Activated CD8-positive, alpha-beta T cell treated with anti-CD3 and anti-CD28 coated beads, Interleukin-2, amount 10 ng/mL, durations not matched to agents 7 days and 5 days (primary cell): ENCODE measurements at places on chromosomes 2 and 18. TPM values are rescaled to one million over a fixed set of nuclear protein-coding genes. Genes with fewer than 3 reads are reported as not detected.

The XPO1 gene
- 226 TPM for total RNA-seq

The KCNF1 gene
- total RNA-seq: not detected

The WDR7 gene
- total RNA-seq: 39.7 TPM

DNA sequence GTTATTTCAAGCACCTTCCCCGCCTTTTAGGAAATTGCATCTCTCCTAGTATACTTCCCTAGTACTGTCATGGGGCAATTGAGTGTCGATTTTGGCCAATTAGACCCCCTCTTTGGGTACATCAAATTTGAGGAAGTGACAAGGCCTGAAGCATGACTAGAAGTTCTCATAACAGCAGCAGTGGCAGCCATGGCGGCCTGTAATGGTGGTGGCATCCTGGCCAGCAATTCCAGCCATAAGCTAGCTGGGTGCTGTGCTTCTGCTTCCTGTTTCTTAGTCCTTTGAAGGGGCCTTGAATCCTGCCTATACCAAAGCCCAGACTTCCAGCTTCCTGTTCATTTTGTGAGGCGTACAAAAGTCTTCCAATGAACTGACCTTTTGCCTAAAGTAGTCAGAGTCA, 523.1 kb downstream of the PLCL1 start:
- no peak for DNase-seq
- H3K27me3 ChIP-seq: peaks cover 29% of the 10 kb centered on the region
- peaks cover 28% of the 10 kb centered on the region for H3K4me1 ChIP-seq
- H3K4me3 ChIP-seq: no peak overlapping the region

DNA sequence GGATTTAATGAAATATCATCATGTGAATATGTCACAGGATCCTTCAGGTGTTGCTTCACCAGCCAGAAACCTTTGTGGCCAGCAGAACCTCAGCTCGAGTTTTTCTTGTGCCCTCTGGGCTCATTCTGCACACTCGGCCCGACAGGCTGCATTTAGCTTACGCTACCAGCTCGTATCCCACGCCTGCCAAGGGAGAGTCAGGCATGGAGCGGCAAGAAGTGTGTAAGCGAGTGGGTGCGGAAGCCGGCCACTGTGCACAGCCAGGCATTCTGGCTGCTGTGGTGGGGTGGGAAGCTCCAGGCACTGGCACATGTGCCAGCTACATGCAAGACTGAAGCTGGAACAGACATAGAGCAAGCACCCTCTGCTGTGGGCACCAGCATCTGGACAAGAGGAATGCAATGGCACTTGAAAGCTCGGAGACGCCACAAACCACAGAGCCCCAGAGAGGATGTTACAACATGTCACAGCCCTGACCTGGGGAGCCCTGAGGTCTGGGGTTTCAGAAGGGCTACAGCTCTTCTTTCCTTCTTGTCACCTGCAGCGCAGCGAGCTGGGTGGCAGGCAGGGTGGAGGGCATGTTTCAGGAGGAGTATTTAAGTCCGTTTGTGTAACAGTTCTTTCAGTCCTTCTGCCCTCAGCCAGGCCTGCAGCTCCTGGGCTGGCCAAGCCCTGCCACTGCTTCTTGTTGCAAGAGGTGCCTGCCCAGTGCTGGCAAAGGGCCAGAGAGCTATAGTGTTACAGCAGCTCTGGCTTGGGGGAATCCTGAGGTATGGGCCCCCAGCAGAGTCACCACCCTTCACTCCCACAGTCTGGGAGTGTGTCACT, 257.3 kb upstream of the HNMT start:
- H3K4me1 ChIP-seq: no peaks in the 10 kb centered on the region
- H3K36me3 ChIP-seq: no peaks in the 10 kb centered on the region
- no peak overlapping the region for H3K4me3 ChIP-seq
- no peak overlapping the region for H3K27ac ChIP-seq
- H3K27me3 ChIP-seq: no peaks in the 10 kb centered on the region

DNA sequence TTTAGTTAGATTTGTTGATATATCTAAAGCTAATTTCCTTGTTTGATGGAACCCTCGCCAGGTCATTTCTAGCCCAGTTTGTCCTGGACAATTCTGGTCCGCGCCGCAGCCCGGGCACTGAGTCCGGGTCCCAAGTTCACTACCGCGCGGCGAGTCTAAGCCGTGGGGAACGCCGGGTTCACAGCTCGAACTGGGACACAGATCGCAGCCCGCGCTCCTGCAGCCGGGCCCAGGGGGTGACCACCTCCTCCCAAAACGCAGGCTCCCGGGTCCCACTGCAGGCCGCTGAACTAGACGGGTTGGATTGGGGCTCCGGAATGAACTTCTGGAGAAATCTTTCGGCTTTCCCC, 681 bp downstream of the ACADL start:
- H3K27ac ChIP-seq: no peak overlapping the region
- no peak for DNase-seq
- no peaks in the 10 kb centered on the region for H3K36me3 ChIP-seq
- peaks cover 44% of the 10 kb centered on the region for H3K27me3 ChIP-seq
- peak overlapping the region; percentile 1 for H3K4me3 ChIP-seq
- H3K4me1 ChIP-seq: peaks cover 2% of the 10 kb centered on the region

- no peak overlapping the region for H3K27ac ChIP-seq
- no peaks in the 10 kb centered on the region for H3K36me3 ChIP-seq
- no peak overlapping the region for H3K4me3 ChIP-seq
- H3K27me3 ChIP-seq: no peaks in the 10 kb centered on the region
- no peaks in the 10 kb centered on the region for H3K4me1 ChIP-seq
These were observed 231.1 kb downstream of the GBX2 start for GRCh38 chr2:235937087-235937486.

The REG3G gene
- total RNA-seq: not detected

The UCN gene
- total RNA-seq: 2.2 TPM

The ARHGEF4 gene
- total RNA-seq: 3.3 TPM

DNA sequence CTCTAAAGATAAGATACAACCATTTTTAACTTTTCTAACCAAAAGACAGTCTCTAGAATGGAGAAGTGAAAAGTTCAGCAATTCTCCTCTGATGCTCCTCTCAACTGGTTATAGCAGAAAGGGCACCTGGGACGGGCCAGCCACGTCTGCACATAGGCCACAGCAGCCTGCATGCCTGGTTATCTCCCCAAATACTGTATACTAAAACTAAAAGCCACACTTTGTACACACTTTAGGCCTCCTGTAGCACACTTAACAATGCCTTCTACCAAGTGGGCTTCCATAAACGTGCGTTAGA, 179.1 kb downstream of the ANKRD44 start:
- H3K27ac ChIP-seq: peak overlapping the region; percentile 65
- H3K4me1 ChIP-seq: peaks cover 78% of the 10 kb centered on the region
- H3K27me3 ChIP-seq: no peaks in the 10 kb centered on the region
- no peak overlapping the region for H3K4me3 ChIP-seq

- peaks cover 3% of the 10 kb centered on the region for H3K27me3 ChIP-seq
- no peak for DNase-seq
- H3K4me3 ChIP-seq: no peak overlapping the region
- peak overlapping the region; percentile 21 for H3K27ac ChIP-seq
These were observed 42.0 kb downstream of the TTR start for GRCh38 chr18:31633392-31634330.

The TANC1 gene
- 0.55 TPM for total RNA-seq

GRCh38 chr2:83186105-83186760, 1272.8 kb downstream of the SUCLG1 start:
- H3K4me3 ChIP-seq: no peak overlapping the region
- H3K36me3 ChIP-seq: no peaks in the 10 kb centered on the region
- no peaks in the 10 kb centered on the region for H3K27me3 ChIP-seq
- no peak for DNase-seq
- no peak overlapping the region for H3K27ac ChIP-seq

- no peaks in the 10 kb centered on the region for H3K36me3 ChIP-seq
- H3K4me3 ChIP-seq: peak overlapping the region; percentile 69
- H3K27me3 ChIP-seq: peaks cover 2% of the 10 kb centered on the region
- peak overlapping the region; percentile 37 for H3K27ac ChIP-seq
- H3K4me1 ChIP-seq: no peaks in the 10 kb centered on the region
- peak; percentile 58 for DNase-seq
These were observed 40.4 kb downstream of the TMEM18 start for GRCh38 chr2:636641-637405.

DNA sequence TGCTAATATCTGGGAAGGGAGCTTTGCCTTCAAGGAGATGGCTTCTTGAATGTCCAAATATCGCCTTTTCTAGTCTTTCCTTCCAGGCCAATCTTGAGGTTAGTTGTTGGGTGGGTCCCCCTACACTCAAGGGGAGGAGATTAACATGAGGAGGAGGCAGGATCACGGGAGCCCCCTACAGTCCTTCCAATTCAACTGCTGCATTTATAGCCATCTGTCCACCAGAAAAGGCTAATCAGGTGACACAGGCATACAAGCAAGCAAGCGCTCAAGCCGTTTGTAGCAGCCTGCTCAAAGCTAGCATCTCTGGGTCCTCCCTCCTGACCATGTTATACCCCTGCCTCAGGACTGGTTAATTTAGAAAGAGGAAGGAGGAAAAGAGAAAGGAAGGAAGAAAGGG, 87.6 kb downstream of the MRPS9 start:
- H3K4me1 ChIP-seq: no peaks in the 10 kb centered on the region
- no peaks in the 10 kb centered on the region for H3K27me3 ChIP-seq
- H3K27ac ChIP-seq: no peak overlapping the region
- no peak for DNase-seq

DNA sequence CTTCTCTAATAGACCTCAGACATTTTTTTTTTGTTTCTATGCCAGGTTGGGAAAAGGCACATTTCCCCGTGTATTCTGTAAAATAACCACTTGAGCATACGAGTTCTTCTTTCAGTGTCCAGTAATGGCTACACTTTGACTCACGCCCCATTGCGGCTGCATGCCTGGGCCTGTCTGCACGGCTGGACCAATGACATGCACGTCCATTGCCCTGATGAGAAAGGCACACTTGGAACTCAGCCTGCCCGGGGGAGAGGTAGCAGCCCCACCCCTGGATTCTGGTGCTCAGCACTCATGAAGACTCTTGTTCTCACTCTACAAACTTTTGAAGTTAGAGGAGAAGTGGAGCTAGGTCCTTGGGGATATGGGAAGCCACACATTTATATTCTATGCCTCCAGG, 5.8 kb downstream of the PCARE start:
- H3K4me1 ChIP-seq: no peaks in the 10 kb centered on the region
- H3K27ac ChIP-seq: no peak overlapping the region
- H3K36me3 ChIP-seq: no peaks in the 10 kb centered on the region
- no peaks in the 10 kb centered on the region for H3K27me3 ChIP-seq
- DNase-seq: no peak

GRCh38 chr18:11324956-11325882, 175.8 kb upstream of the PIEZO2 start:
- no peaks in the 10 kb centered on the region for H3K27me3 ChIP-seq
- H3K36me3 ChIP-seq: no peaks in the 10 kb centered on the region
- H3K27ac ChIP-seq: no peak overlapping the region
- no peak overlapping the region for H3K4me3 ChIP-seq
- DNase-seq: no peak

DNA sequence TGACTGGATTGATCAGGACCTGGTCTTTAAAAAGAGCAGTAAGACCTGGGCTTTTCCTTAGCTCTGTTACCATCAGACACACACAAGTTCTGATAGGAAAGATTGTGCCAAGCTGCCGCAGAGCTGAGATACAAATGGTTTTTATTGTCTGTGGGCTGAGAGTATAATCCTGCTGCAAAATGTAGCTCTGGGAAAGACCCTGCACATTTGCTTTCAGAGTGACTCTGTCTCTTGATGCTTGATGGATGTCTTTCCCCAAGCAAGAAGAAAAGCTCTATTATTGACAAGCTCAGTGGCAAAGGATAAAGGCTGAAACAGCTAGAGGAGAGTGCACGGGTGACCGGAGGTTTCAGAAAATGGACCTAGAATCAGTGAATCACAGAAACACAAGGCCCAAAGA, 95.3 kb upstream of the PARD3B start:
- H3K27ac ChIP-seq: no peak overlapping the region
- DNase-seq: no peak
- H3K4me1 ChIP-seq: no peaks in the 10 kb centered on the region
- H3K4me3 ChIP-seq: no peak overlapping the region
- no peaks in the 10 kb centered on the region for H3K36me3 ChIP-seq

DNA sequence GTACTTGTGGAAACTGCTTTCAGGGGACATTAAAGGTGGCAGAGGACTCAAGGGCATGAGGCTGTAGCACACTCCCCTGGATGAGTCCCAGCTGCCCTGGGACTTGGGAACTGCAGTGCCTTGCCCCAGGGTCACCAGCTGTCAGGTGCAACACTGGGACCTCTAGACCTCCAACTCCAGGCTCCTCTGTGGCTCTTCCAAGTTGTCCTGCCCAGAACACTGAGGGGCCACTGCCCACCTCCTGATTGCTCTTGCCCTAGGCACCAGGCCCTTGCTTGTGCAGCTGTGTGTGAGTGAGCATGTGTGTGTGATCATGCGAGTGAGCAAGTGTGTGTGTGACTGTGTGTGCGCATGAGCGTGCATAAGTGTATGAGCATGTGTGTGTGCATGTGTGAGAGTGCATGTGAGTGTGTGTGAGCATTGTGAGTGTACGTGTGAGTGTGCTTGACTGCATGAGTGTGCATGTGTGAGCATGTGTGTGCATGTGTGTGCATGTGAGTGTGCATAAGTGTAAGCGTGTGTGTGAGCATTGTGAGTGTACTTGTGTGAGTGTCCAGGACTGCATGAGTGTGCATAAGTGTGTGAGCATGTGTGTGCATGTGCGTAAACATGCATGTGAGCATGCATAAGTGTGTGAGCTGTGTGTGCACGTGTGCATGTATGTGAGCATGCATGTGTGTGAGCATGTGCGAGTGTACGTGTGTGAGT, 301.5 kb downstream of the NDUFA10 start:
- H3K4me1 ChIP-seq: no peaks in the 10 kb centered on the region
- no peak overlapping the region for H3K27ac ChIP-seq
- no peak for DNase-seq
- no peak overlapping the region for H3K4me3 ChIP-seq

The SCYGR4 gene
- not detected for total RNA-seq

The GKN1 gene
- total RNA-seq: not detected

DNA sequence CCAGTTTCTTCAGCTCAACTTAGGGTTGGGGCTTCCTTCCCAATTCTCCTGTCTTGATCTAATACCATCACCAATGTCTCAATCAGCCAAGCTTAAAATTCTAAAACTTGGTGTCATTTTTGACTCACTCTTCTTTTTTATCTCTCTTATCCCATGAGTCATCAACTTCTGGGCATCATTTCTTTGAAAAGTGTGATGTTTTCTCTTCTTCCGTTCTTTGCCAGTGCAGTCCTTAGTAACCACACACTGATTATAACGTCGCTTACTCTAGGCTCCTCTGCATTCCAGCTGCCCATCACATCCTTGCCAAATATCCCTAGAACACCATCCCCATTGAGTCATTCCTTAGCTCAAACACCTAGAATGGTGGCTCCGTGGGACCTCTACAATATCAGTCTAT, 27.4 kb upstream of the MRO start:
- no peaks in the 10 kb centered on the region for H3K27me3 ChIP-seq
- no peaks in the 10 kb centered on the region for H3K4me1 ChIP-seq
- no peak overlapping the region for H3K27ac ChIP-seq

- no peaks in the 10 kb centered on the region for H3K36me3 ChIP-seq
- no peak overlapping the region for H3K4me3 ChIP-seq
These were observed 109.8 kb upstream of the CHRNA1 start for GRCh38 chr2:174874085-174874484.

The MPV17 gene
- total RNA-seq: 78.0 TPM

GRCh38 chr2:134420259-134420658, 166.4 kb downstream of the MGAT5 start:
- no peak overlapping the region for H3K4me3 ChIP-seq
- no peak for DNase-seq
- peaks cover 2% of the 10 kb centered on the region for H3K4me1 ChIP-seq
